Cardiac muscle cell (in vitro differentiated cells and primary cell): ENCODE measurements at places on chromosomes 7 and 10. TPM values are rescaled to one million over a fixed set of nuclear protein-coding genes. Genes with fewer than 3 reads are reported as not detected.

DNA sequence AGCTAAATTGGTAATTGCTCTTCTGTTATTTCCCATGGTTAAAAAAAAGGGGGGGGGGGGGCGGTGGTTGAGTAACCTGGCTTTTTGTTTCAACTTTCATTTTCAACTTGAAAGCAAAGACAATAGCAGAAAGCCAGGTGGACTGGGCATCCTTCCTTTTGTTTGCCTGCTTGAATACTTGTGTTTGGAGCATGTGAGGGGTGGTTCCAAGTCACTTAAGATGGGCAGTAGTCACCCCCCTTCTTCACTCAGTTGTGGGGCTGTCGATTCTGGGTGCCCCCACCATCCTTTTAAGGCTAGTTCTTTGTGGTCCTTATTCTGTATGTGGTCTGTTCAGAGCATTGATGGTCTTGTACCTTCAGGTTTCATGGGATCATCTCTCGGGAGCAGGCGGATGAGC is 165.6 kb upstream of the PRR15 start:
- DNase-seq: no peak

DNA sequence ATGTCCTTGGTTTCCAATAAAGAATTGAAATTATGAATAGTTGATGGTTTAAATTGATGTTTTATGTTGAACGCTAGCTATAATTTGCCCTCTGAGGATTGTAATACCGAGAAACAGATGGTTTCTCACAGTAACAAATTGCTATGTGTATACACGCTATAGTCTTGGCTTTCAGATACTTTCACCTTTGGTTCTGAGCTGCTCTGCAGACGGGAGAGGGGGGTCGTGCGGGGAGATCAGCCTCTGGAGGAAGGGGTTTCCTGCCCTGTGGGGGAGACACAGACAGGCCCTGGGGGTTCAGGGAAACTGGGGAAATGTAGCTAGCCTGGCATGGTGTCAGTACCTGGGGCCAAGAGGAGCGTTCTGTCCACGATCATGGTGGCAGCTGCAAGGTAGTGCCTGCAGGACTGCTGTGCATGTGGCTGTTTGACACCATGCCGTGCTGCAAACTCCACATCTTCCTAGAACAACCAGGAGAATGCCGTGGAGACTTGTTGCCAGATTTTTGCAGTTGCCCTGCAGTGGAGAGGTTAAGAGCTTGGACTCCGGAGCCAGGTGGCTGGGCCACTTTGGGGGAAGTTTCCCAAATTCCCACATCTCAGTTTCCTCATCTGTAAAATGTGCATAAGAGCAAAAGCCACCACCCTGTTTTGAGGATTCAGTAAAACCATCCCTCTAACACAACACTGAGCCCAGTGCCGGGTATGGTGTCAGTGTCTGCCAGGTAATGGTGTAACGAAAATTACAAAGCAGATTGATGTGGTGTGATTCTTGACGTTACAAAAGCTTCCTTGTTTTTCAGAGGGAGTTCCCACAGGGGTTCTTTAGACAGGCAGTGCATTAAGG is 167.9 kb downstream of the CUX1 start:
- no peak for DNase-seq

DNA sequence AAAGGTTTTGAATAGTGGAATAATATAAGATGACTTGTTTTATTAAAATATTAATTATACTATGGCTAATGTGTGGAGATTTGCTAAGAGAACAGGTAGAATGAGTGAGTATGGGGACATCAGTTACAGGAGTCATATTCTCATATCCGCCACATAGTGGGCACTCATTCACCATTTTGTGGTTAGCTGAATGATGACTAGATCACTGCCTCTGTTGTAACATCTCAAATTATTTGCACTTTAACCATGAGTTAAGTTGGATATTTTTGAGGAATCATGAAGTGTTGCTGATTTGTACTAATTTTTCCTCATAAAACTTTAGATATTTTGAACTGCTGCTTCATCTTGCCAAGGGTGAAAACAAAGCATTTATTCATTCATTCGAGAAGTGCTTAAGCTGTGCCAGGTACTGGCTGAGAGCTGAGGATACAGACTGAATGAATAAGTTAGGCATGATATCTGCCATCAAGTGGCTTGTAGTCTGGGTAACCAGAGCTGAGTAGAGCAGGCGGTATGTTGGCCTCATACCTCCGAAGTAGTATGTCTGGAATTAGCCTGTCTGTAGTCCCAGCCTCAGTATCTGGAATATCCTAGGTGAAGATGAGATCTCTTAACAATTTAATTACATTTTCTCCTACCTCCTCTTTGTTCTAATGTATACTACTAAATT is 100.5 kb downstream of the ZEB1 start:
- DNase-seq: peak; percentile 55

DNA sequence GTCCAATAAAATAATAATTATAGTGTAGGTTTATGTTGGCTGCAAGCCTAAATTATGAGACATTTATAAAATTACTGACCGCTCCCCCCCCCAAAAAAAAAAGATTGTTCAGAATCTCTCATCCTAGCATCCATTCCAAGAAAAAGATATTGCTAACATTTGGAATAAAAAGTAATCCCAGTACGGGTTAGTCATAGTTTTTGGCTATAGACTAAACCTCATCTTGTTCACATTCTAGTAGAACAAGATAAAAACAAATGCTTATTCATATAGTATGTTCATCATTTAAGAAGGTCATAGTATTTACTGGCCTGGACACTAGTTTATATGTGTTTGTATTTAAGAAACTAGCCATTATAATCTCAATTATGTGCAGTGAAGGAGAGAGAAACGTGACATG is 44.0 kb downstream of the ADK start:
- DNase-seq: peak; percentile 41

DNA sequence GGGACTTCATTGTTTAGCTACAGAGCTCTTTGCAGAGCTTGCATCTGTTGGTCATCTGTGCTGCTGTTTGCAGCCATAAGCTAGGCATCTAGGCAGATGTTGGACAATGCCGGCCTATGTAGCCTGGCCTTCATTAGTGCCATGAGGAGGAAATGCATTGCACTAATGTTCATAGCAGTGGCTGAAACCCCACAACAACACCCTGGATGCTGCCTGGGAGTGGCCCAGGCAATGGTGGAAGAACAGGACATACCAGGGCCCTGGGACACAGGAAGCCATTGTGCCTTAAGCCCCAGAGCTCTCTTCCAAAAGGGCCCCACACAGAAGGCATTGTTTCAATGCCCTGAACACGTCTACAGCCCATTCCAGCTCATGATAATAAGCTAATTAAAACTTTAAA is 131.5 kb upstream of the LYZL1 start:
- no peak for DNase-seq

- peak; percentile 8 for DNase-seq
These were observed 197.9 kb downstream of the IMMP2L start for GRCh38 chr7:111364413-111364812.

- DNase-seq: peak; percentile 15
These were observed 7.9 kb downstream of the NUDT13 start for GRCh38 chr10:73117976-73118743.

DNA sequence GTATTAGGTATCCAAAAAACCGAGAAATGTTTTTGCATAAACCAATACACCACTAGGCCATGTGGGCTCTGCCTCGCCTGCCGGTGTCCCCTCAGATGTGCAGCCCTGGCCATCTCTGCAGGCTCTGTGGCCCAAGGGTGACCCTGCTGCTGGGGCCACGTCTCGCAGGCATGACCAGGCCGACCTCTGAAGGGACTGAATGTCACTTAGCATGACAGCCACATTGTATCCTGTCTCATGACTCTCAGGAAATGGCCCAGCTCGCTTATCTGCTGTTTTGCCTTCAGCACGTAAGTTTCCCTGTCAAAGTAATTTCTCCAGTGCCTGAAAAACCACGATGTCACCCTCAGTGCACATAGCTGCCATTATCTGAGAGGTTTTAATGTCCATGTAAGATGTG is 49.5 kb upstream of the ZNF32 start:
- DNase-seq: peak; percentile 60

DNA sequence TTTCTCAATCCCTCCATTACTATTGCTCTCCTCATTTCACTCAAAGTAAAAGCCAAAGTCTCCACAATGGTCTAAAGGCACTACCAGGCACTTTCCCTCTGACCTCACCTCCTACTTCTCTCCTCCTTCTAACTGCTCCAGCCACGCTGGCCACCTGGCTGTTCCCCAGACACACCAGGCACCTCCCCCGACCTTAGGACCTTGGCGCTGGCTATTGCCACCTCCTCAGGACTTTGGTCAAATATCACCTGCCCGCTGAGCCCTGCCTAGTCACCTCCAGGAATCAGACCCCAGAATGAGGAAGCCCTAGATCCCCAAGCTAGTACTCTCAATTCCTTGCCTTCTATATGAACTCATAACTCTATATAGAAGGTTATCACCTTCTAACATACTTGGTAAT is 66.2 kb upstream of the STEAP1B start:
- DNase-seq: no peak

- DNase-seq: no peak
These were observed 41.8 kb upstream of the IGFBP3 start for GRCh38 chr7:45962861-45963260.

GRCh38 chr7:96184783-96185182 is 137.1 kb downstream of the SLC25A13 start:
- DNase-seq: no peak

The SLC18A3 gene
- not detected in 2 replicates for total RNA-seq

The ATRNL1 gene
- total RNA-seq: 14.1 and 28.8 TPM in 2 replicates

The RPEL1 gene
- not detected in 2 replicates for total RNA-seq

The DYNC1I1 gene
- total RNA-seq: 21.2 and 24.4 TPM in 2 replicates

The SLC26A5 gene
- total RNA-seq: 0.11 and 0.15 TPM in 2 replicates
